ENCODE measurements at places on chromosomes 12 and 14.
A peak's percentile ranks its signal among the peaks of the same experiment; 100 is the strongest.

DNA sequence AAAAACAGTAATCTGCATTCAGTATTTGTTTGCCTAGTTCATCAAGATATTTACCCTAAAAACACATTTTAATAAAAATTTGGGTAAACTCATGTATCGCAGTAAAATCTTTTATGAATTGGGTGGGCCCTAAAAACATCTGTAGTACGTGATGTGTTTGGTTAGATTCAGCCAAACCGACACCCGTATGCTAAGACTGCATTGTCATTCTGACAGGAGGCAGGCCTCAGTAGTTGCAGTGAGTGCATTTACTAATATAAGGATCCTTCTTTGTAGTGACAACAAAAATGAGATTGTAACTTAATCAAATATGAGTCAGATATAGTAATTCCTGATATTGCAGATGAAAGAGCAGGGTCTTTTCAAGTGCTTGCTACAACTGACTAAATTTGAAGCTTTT is 191.8 kb downstream of the SLC16A7 start:
- no peak for DNase-seq

DNA sequence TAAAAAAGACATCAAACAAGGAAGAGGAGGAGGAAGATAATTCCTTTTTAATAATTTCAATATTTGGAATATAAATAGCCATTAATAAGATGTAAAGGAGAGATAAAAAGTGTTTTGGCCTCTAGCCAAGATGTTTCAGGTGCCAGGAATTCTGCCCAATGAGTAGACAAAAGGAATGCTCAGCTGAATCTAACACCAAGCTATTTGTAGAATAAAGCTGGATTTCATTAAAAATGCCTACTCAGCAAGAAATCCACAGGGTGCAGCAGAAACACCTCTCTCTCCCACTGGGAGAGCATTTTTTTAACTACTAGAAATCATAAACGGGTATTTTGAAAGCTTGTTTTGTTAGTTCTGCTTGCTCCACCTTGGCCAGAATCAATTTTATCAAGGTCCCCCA is 4.1 kb upstream of the STAB2 start:
- DNase-seq, result no peak

DNA sequence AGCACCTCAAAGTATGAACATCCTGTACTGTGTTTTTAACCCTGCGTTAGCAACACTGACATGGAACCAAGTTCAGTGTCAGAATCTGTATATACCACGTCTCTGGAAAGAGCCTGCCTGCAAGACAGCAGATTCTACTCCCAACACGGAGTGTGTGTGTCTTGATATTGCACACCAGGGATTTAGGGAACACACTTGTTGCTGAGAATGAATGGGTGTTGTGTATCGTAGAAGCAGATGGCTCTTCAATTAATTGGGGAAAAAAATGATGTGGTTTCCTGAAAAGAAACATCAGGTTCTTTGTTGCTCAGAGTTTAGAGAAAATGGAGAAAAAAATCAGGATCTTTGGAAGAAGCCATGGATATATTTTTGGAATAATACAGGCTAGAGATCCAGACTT is 170.8 kb downstream of the EGLN3 start:
- no peak for DNase-seq

DNA sequence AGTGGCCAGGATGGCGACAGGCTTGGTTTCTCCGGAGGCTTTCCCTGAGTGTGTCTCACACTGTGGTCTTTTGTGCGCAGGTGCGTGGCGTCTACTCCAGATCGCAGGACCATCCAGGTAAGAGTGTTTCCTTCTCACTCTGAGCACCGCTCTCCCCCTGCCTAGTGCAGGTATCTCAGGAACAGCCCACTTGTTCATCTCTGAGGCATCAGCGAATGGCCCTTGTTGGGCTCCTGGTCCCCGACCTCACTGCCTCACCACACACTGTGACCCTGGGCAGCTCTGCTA is 781 bp downstream of the ADGRD1 start:
- no peak for DNase-seq

- DNase-seq, result no peak
Observed at GRCh38 chr12:53625373-53625945, 723 bp downstream of the ATF7 start.

GRCh38 chr14:101833045-101833444 is 71.5 kb downstream of the PPP2R5C start:
- DNase-seq, result no peak

- no peak for DNase-seq
Observed at GRCh38 chr14:77157740-77158139, 16.1 kb upstream of the ZDHHC22 start.

DNA sequence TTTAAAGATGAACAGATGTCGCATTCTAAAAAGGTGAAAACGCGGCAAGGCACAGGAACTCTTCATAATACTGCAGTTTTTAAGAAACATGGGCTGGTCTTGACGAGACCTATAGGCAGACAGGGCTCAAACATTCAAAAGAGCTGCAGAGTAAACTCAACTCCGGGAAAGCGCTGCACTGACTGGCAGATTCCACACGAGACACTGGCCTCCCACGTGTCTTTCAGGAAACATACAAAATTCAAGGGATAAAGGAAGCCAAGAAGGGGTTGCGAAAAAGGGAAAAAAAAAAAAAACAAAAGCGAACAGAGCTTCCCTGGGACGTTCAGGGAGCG is 614 bp upstream of the ARF6 start:
- peak; percentile 45 for DNase-seq

GRCh38 chr14:101521473-101521915 is 39.8 kb upstream of the DIO3 start:
- DNase-seq, result no peak

- no peak for DNase-seq
Observed at GRCh38 chr12:22625762-22626294, 857 bp downstream of the ETNK1 start.

- peak; percentile 36 for DNase-seq
Observed at GRCh38 chr12:99444859-99445316, 202.7 kb upstream of the GARIN6 start.

DNA sequence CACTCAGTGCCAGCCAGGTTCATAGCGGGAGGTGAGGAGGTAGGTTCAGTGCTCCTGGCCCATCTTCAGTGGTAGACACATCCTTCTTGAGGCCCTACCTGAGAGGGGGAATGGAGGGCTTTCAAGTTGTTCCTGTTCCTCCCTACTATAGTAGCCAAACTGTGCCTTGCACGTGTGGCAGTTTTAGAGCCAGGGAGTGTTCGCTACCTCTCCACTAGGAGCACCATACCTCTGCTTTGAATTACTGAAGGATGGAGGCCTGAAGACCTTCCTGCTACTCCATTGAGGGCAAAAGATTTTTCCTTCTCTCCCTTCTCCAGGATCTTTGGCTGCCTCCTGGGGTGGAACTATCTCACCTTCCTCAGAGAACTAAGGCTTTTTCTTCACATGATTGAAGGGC is 5.9 kb upstream of the ALG10 start:
- no peak for DNase-seq

DNA sequence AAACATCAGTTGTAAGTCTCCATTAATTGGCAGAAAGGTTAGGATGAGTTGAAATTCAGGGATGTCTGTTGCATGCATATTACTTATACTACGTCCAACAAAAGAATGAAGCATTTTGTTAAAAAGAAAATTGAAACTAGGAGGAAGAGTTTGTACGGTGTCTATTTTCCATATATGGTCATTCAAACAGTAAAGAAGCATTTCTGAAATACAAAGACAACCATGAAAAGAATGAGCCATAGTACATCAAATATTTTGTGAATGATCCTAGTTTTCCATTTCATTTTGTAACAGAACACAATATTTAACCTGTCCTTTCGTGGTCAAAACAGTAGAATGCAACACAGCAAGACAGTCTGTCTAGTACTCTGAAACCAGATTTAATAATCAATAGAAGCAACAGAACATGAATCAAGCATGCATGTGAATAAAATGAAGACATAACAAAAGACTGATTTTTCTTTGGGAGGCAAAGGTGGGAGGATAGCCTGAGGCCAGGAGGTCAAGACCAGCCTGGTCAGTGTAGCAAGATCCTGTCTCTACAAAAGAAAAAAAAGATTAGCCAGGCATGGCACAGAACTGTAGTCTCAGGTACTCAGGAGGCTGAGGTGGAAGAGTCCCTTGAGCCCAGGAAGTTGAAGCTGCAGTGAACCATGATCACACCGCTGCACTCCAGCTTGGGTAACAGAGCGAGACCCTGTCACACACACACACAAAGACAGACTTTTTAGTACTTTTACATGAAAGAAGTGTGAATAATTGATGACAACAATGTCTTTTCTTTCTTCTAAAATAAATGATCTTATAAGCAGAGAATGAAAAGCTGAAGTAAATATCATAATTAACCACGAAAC is 156.0 kb downstream of the LRIG3 start:
- DNase-seq, result no peak

DNA sequence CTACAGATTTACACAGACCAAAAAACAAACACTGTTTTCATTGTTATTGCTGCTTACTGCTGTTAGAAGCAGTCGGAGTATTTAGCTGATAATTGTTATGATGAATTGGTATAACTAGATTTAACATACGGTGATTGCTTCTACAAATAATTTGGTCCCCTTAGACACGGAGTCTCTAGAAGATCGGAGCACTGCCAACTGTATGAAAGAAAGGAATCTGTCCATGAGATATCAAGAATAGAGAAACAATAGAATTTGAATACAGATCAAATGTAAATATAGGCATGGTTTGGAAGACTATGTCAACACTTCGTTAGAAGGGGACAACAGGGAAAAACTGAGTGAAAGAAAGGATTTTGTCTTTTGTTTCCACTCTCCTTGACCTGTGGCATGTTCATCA is 110.9 kb downstream of the PPP2R5E start:
- no peak for DNase-seq

DNA sequence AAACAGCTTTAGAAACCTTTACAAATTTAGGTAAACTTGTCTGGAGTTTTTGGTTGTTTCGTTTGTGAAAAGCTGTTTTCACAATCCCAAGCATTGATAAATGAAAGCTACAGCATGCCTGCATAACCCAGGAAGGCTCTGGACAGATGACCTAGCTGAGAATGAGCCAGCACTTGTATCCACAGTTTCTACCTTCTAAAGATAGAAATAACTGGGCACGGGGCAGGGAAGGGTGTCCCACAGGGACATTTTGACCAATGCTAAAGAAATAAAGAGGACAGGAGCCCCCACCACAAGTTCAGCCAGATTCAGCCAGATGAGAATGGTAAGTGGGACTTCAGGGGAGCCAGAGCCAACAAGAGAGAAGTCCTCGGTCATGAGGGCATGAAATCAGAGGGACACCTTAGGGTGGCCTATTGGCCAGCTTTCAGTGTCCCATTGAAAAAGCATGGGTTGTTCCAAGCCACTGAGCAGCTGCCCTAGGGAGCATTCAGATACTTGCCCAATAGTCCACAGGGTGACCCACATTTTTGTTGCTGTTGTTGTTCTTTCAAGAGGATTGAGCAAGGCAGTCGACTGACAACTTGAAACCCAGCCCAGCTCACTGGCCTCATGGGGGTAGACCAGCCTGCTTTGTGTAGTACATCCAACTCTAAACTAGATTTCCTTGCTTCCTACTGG is 140.3 kb upstream of the NUDT4 start:
- DNase-seq, result no peak

- DNase-seq, result no peak
Observed at GRCh38 chr14:68366656-68367055, 426.2 kb downstream of the ZFP36L1 start.

- no peak for DNase-seq
Observed at GRCh38 chr14:65846196-65846868, 433.8 kb downstream of the FUT8 start.

GRCh38 chr12:4934407-4935035 is 24.8 kb downstream of the KCNA1 start:
- DNase-seq, result no peak

GRCh38 chr14:96624661-96625425 is 122.7 kb downstream of the PAPOLA start:
- no peak for DNase-seq

DNA sequence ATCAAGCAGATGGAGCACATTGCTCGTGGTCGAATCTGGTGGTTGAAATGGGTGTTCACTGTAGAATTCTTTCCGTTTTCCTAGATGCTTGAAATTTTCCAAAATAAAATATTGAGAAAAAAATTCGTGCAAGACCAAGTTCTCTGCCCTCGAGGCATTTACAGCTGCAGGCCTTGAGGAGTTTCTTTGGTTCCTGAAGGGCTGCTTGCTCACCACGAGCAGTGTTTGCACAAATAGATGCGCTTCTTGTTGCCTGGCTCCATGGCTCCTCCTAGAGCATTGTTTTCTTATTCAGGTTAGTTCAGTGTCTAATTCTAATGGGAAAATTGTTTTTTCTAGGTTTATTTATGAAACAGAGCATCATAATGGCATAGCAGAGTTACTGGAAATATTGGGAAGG is 74.5 kb upstream of the DYNC1H1 start:
- DNase-seq, result no peak

DNA sequence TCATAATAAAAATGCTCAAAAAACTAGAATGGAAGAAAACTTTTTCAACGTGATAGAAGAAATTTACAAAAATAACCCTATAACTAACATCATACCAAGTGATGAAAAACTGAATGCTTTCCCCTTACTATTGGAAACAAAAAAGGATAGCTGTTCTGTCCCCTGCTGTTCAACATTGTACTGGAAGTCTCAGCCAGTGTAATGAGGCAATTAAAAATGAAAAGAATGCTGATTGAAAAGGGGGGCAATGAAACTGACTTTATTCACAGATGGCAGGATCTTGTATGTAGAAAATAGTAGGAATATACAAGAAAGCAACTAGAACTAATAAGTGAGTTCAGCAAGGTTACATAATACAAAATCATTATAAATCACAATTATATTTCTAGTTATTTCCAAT is 337.9 kb upstream of the KITLG start:
- no peak for DNase-seq

DNA sequence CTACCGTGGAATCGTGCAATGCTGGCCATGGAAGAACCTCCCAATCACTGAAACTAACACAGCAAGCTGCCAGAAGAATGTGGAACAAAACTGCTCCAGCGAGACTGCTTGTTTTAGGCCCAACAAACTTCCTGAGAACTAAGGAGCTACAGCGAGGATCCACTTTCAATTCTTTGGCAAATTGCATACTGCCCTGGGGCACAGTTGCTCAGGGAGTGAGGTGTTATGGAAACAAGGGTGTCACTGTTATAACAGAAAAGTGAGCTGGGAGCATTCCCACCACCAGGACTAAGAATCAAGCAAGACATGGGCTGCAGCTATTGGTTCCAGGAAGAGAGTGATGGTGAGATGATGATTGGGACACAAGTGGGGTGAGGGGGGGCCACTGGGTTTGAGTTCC is 1606.1 kb upstream of the FLRT2 start:
- DNase-seq, result no peak

GRCh38 chr12:70365648-70366518 is at the start of gene KCNMB4:
Gene KCNMB4 (plus strand): TSS chr12:70366290. CDS start chr12:70366735, 445 bp downstream.
- no peak for DNase-seq
